ENCODE measurements at places on chromosomes 6 and 20.

- no peak for DNase-seq
These were observed 672.4 kb downstream of the HTR1B start for GRCh38 chr6:76790881-76791280.

GRCh38 chr20:19858466-19859371 is 100.7 kb downstream of the RIN2 start:
- DNase-seq: no peak

GRCh38 chr6:134063121-134063965 is 10.9 kb upstream of the SLC2A12 start:
- no peak for DNase-seq

DNA sequence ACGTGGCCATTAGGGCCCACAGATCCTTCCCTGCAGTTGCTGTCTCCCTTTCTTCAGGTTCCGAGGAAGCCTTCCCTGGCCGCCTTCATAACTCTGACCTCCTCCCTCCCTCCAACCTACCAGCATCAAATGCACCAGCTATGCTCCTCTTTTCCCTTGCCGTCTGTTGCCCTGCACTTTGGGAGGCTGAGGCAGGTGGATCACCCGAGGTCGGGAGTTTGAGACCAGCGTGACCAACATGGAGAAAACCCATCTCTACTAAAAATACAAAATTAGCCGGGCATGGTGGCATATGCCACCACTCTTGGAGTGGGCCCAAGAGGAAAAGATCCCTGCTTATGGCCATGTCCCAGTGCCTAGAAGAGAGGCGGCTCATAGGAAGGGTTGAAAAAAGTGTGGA is 31.8 kb downstream of the RNASET2 start:
- DNase-seq: no peak

DNA sequence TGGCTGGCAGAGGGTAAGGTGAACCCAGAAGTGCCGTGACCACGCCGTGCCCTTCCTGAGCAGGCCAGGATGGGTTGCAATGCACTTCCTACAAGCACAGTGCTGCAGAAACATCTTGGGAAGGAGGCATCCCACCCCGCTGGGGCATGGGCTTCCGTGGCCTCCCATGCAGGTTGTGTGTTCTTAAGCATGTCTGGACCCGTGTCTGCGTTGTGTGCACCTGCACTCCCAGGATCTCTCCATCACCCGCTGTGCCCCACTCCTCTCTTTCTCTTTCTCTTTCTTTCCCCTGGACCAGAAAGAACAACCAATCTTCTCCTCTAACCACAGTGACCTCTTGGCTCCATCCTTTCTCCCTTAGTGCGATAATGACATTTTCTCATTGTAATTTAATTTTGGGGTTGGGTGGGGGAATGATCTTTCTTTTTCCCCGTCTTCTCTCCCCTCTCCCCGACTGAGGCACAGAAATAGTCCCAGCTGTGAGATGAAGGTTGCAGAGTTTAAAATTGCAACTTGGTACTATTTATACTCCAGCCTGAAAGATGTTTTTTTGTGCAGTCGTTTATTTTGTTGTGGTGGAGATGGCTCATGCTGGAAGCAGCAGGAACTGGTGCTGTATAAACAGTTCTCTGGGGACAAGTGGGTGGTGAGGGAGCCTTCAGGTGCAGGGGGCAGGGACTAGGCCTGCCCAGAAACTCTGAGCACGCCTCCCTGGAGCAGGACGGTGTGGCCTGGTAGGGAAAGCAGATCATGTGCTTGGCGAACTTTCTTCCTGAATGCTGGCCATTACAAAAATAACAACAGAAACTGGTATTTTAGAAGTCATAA is 20.5 kb downstream of the BCAS4 start:
- DNase-seq: no peak

DNA sequence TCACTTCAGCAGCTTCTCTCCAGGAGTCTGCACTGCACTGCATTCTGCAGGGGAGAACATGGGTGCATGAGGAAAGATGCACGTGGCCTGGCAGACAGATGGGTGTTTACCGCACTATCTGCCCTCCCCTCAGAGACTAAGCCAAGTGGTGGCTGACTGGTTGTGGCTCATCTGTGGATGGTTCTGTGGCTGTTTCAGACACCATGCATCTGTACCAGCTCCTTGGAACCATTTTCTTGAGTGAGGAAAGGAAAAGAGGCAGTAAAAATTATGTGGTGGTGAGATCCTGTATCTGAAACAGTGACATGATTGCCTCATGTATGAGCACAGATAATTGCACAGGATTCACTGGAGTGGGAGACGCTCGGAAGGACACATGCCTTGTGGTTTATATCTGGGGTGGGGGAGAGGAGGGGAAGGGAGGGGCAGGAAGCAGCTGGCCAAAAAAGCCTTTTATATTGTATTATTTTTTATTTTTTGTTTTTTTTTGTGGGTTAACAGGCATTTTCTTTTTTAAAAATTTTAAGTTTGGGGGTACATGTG is 161.7 kb downstream of the ERMARD start:
- no peak for DNase-seq

DNA sequence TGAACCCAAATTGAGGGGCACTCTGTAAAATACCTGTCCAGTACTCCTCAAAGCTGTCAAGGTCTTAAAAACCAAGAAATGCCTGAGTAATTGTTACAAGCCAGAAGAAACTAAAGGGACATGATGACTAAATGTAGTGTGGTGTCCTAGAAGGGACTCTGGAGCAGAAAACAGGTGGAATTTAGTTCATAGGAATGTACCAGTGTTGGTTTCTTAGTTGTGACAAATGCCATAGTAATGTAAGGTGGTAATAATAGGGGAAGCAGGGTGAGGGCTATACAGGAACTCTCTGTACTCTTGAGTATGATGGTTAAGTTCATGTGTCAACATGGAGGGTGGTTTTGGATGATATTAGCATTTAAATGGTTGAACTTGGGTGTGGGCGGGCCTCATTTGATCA is 92.3 kb downstream of the CNBD2 start:
- no peak for DNase-seq

DNA sequence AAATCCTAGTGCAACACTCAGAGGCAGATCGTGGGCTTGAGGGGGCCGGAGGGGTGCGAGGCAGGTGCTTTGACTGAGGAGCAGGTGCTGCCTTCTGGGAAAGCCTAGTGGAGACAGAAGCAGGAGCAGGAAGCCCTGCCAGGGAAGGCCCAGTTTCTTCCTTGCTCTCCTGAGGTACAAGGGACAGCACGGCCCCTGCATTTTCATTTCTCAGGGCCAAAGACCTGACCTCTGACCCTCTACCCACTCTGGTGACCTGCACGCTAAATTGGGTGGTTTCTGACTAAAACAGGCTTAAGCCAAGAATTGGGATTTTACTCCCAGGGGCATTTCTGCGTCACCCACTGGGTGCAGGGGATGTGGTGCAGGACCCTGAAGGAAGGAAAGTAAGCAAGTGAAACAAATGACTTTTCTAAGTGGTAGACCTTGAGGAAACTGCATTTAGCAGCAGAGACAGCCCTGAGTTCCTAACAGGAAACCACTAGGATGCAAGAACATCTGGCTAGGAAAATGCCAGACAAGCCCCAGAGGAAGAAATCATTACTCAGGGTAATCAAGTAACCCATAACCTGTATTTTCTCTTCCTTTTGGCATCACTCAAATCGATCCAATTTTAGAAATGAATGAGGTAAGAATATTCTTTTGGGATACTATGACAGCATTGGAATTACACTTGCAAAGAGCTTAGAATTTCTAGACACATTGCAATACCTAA is 141.7 kb downstream of the CD164 start:
- DNase-seq: no peak

DNA sequence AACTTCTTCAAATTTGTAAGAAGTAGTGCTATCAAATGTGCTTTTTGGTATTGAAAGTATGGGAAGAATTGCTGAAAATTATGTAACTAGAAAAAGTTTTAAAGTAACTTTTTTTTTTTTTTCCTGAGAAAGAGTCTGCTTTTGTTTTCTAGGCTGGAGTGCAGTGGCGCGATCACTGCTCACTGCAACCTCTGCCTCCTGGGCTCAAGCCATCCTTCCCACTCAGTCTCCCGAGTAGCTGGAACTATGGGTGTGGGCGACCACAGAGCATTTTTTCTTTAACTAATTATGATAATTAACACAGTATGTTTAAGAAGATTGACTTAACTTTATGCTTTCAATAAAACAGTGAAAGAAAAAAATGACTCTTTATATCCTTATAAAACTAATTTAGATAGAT is 38.4 kb downstream of the BMP5 start:
- DNase-seq: no peak
